ENCODE measurements at places on chromosomes 4 and X. TPM values are rescaled to one million over a fixed set of nuclear protein-coding genes. Genes with fewer than 3 reads are reported as not detected.

Gene VEGFC
- polyA plus RNA-seq = 14.8 TPM

DNA sequence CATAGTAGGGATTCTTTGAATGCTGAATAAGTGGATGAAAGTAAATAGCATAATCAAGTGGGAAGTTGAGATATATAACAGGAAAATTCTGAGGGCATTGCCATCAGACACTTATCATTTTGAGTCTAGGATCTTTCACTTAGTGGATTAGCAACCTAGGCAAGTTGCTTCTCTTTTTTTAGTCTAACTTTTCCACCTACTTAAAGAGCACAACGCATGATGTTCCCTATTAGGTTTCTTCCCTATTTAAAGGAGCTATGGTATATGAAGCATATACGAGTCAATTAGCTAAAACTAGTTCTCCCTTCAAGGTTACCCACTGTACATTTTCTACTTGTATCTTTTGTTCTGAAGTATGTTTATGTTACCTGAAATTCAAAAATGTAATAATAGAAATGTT, 67.1 kb upstream of the HS3ST1 start:
- no peak for DNase-seq

- DNase-seq = no peak
Measured at GRCh38 chr4:10898072-10898471, 213.5 kb upstream of the CLNK start.

Gene AMBN
- polyA plus RNA-seq = 1.6 TPM

Gene ATP11C
- polyA plus RNA-seq = 35.3 TPM

- DNase-seq = no peak
Measured at GRCh38 chr4:24529555-24529954, 54.8 kb downstream of the DHX15 start.

Gene IQSEC2
- polyA plus RNA-seq = 15.0 TPM

DNA sequence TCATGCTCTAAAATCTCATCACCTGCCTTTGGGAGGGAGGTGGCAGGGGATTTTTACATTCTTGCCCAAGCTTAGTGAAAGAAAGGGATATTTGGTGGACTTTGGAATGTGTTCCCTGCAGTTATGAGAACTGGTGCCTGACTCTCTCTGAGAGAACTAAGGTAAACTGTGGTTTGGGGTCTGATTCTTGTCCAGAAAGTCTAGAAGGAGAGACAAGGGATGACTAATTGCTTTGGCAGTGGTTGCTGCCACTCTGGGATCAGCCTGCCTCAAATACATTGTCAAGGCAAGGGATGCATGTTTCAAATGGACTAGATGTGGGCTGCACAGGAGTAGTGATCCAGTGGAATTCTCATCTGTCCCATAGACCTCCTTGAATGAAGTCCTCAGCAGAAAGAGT, 115.2 kb downstream of the DDIT4L start:
- no peak for DNase-seq

GRCh38 chrX:117957128-117957527, 159.5 kb downstream of the KLHL13 start:
- no peak for DNase-seq

GRCh38 chrX:55007656-55008055, 7.5 kb downstream of the APEX2 start:
- no peak for DNase-seq

DNA sequence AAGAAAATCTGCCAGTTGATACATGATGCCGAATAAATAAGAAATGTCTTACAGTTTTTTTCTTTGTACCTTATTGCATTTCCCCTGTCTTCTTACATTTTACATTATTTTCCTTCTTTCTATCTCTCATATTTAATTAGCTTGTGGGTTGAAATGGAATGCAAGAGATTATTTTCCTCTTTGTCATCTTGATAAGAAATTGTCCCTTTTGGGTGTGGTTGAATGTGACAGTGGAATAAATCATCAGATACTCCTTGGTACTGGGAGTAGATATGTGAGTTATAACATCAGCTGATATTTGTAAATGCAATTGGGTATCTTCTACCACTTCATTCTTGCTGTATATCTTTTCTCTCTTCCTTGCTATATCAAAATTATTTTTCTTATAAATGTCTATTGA, 997.4 kb downstream of the RAPGEF2 start:
- no peak for DNase-seq

Gene TMEM144
- 5.1 TPM for polyA plus RNA-seq

GRCh38 chr4:32574803-32575202, 1854.6 kb downstream of the PCDH7 start:
- no peak for DNase-seq

DNA sequence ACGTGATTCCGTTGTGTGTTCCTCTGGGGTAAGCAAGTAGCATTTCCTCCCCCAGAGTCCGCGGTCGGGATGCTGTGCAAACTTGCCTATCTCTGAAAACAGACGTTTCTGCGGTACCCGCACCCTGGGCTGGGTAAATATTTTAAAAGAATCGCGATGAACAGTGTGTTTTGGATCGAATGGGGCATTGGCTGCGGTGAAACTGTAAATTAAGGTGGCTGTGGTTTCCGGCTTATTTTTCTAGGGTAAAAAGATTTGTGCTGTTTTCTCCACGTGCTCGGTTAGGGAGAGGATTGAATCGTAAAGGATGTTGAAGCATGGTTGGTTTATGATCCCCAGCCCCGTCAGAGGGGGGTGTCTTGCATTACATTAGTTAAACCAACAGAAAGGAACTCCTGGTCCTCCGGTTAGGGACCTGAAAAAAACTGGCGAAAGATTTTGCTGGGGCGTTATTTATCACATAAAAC, 1.2 kb downstream of the HHIP start:
- DNase-seq = peak; percentile 54

GRCh38 chrX:1582686-1583437, 8.5 kb upstream of the AKAP17A start:
- no peak for DNase-seq

GRCh38 chr4:109671350-109671749, 31.9 kb downstream of the CASP6 start:
- no peak for DNase-seq

DNA sequence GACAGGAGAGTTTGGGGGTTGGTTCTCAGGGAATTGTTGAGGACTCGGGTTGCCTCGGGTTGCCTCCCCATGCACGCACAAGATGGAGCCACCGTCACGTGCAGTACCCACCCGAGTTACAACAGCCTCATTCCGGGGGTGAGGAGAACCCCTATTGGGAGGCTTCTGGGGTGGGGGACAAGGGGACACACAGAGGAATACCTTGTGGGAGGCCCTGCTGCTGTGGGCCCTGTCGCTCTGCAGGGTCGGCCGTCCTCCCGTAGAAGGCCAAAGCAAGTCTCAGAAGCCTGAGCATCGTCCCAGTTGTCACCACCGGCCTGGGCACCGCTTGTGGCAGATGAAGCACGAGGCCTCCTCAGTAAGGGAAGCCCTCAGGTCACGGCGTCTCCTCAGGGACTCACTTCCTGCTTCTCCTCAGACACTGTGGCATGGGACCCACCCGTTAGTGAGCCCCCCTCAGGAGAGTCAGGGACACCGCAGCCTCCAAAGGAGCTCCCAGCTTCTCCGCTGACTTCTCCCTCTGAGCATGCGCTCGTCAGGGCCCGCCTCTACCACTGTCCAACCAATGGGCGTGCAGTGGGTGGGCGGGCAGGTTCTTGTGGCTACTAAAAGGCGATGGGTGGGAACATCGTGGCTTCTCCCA, at the start of gene CT55:
CT55 (minus strand) TSS at position 522 of the 643 bp plus-strand sequence; CDS start at position 295, 227 bp downstream.
- DNase-seq = no peak

Gene TLR3
- polyA plus RNA-seq = 11.4 TPM

GRCh38 chr4:57136281-57136680, 26.1 kb upstream of the IGFBP7 start:
- no peak for DNase-seq

DNA sequence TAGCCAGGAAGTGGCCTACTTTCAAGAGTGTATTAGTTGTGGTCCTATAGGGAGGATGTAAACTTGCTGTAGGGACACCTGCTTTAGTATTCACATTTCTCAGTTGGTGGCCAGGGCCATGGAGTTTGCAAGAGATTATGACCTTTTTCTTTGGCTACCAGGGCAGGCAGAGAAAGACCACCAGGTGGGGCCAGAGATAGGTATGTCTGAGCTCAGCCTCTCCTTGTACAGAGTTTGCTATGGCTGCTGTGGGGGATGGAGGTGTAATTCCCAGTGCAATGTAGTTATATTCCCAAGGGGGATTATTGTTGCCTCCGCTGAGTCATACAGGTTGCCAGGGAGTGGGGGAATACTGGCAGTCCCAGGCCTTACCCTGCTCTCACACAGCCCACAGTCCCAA, 26.3 kb upstream of the DACH2 start:
- no peak for DNase-seq
